ENCODE measurements at places on chromosomes 12 and 14. TPM values are rescaled to one million over a fixed set of nuclear protein-coding genes. Genes with fewer than 3 reads are reported as not detected.

GRCh38 chr12:46237371-46238045 is 31.3 kb downstream of the SLC38A1 start:
- no peak for DNase-seq

The PTPN21 gene
- polyA plus RNA-seq, result 8.2 TPM

GRCh38 chr12:95261109-95261508 is 43.5 kb downstream of the VEZT start:
- DNase-seq, result no peak

The OR6C74 gene
- not detected for polyA plus RNA-seq

The SALL2 gene
- polyA plus RNA-seq, result 356 TPM

DNA sequence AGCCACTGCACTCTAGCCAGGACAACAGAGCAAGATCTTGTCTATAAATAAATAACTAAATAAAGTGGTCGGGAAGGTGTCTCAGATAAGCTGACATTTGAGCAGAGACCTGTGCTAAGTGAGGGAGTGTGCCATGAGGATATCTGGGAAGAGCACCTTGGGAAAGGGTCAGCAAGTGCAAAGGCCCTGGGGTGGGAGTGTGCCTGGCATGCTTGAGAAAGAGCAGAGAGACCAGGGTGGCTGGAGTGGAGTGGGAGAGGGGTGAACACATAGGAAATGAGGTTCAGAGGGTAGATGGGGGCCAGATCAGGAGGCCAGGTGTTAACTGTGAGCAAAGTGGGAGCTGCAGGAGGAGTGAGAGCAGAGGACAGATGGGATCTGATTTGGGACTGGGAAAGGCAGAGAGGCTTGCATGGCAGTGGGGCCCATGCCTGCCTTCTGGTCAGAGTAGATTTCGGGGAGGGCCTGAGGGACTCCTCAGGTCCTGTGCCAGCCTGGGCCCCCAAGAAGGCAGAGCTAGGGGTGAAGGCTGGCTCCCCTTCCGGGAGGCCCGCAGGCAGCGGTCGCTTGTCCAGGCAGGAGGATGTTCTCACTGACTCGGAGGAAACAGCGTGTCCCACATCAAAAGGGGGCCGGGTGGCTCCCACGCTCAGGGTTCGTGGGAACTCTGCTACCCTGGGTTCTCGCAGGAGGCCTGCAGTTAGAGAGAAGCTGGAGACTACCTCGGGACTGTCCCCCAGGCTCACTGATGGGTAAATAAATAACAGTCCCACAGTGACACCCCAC is 32.6 kb downstream of the DTX1 start:
- no peak for DNase-seq

The ADCY4 gene
- polyA plus RNA-seq, result 0.27 TPM

The SIX6 gene
- polyA plus RNA-seq, result 0.08 TPM

GRCh38 chr14:80464531-80465149 is 253.3 kb upstream of the DIO2 start:
- DNase-seq, result peak; percentile 53

The YBX3 gene
- 155 TPM for polyA plus RNA-seq

DNA sequence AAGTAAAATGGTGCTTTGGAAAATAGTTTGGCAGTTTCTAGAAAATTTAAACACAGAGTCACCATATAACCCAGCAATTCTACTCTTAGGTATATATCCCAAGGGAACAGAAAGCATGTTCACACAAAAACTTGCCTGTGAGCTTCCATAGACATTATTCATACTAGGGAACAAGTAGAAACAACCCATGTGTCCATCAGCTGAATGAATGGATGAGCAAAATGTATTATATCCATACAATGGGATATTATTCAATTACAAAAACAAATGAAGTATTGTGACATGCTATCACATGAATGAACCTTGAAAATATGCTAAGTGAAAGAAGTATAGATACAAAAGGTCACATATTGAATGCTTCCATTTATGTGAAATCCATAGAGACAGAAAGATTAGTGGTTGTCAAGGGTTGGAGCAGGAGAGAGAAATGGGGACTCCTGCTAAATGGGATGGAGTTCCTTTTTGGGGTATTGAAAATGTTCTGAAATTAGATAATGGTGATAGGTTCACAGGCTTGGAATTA is 7.9 kb downstream of the SLC10A1 start:
- DNase-seq, result no peak

Data from H1 (cell line).